ENCODE measurements at places on chromosomes 3 and 15. TPM values are rescaled to one million over a fixed set of nuclear protein-coding genes. Genes with fewer than 3 reads are reported as not detected.

OR5K2 gene
- not detected for total RNA-seq

LMCD1 gene
- 82.1 TPM for total RNA-seq

LRIG1 gene
- 5.9 TPM for total RNA-seq

KLHL40 gene
- not detected for total RNA-seq

GHSR gene
- not detected for total RNA-seq

SERPINI2 gene
- total RNA-seq: not detected

CCRL2 gene
- 0.08 TPM for total RNA-seq

DGKG gene
- 5.8 TPM for total RNA-seq

GCNT3 gene
- 125 TPM for total RNA-seq

ITIH4 gene
- 0.25 TPM for total RNA-seq

DZIP1L gene
- 11.0 TPM for total RNA-seq

Data from A549 treated with dexamethasone at 1 μM for 4 hours (cell line).